ENCODE measurements at places on chromosomes 4 and X.

GRCh38 chrX:107273795-107274194 lies 67.4 kb downstream of the DNAAF6 start:
- no peak for DNase-seq

- DNase-seq = no peak
Observed at GRCh38 chr4:111883557-111883999, 261.7 kb upstream of the FAM241A start.

DNA sequence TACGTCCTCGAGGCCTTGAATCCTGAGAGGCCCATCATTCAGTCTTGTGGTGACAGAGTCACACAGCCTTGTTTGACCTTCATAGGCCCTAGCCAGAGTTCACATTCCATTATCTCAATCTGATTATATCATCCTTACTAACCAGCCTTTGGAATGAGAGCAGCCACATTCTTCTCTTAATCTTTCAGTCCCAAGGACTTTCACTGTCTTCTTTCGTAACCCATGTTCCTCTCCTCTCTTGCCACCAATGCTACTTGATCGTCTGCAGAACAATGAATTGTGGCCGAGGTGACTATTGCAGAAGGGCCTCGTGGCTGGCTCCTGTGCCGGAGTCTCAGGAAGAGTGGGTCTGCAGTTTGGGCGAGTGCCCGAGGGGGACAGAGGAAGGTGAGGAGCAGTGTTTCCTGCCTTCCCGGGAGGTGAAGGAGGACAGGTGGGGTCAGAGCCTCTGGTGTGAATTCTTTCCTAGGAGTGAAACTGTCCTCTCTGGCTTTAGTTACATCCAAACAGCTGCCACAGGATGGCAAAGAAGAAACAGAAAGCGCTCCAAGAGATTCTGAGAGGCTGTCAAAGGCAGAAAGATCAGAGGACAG lies 94.6 kb downstream of the LIMCH1 start:
- DNase-seq = no peak

DNA sequence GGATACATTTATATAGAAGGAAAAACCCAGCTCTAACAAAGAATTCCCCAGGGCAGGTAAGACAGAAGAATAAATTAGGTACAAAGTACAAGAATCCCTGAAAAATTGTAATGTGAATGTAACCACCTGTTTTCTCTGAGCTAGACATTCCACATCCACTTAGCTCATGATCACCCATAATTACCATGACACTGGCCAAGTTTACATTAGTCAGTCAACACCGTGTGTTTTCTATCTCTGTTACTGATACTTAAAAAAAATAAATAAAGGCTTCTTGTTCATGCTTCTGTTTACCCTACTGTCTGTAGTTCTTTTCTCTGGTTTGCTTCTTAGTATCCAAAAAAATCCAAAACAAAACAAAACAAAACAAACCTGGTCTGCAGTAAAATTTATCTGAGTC lies 66.0 kb downstream of the CBLL2 start:
- DNase-seq = no peak

- DNase-seq = no peak
Observed at GRCh38 chrX:152926923-152927322, 29.1 kb downstream of the ZNF185 start.

GRCh38 chrX:47587091-47587891 lies 5.1 kb downstream of the TIMP1 start:
- DNase-seq = no peak

- no peak for DNase-seq
Observed at GRCh38 chrX:9081271-9081670, 47.3 kb upstream of the FAM9B start.

DNA sequence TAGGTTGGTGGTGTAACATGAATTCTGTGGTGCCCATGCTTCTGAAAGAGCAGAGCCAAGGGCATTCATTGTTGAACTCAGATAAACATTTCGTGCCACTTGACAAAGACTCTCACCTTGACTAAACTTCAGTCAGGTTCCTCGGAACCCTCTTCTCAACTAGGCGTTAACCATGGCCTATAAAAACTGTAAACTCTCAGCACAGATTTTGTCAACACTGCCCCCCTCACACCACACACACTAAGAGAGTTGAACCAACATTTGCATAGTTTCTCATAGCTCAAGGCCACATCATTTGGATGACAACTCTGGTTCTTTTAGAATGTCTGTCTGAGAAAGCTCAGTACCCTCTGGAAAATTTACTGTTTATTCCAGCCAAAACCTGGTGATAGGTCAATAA lies 28.1 kb downstream of the CASP6 start:
- DNase-seq = no peak

- no peak for DNase-seq
Observed at GRCh38 chr4:18366892-18367291, 345.3 kb upstream of the LCORL start.

- DNase-seq = no peak
Observed at GRCh38 chr4:70629469-70630090, 1.0 kb downstream of the ENAM start.

GRCh38 chr4:39637586-39638353 lies 895 bp downstream of the SMIM14 start:
- no peak for DNase-seq

DNA sequence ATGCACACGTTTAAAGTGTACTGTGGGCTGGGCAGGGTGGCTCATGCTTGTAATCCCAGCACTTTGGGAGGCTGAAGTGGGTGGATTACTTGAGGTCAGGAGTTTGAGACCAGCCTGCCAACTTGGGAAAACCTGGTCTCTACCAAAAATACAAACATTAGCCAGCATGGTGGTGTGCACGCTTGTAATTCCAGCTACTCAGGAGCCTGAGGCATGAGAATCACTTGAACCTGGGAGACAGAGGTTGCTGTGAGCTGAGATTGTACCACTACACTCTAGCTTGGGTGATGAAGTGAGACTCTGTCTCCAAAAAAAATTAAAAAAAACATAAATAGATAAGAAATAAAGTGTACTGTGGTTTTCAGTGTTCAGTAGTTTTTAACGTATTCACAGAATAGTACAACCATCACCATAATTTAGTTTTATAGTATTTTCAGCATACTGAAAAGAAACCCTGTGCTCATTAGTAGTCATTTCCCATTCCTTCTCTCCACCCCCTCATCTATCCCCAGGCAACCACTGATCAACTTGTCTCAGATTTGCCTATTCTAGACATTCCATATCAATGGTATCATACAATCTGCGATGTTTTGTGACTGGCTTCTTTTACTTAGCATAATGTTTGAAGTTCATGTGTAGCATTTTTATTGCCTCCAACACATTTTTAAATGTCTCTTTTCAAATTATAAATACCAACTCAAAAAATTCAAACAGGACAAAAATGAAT lies 19.1 kb downstream of the SLAIN2 start:
- DNase-seq = no peak

DNA sequence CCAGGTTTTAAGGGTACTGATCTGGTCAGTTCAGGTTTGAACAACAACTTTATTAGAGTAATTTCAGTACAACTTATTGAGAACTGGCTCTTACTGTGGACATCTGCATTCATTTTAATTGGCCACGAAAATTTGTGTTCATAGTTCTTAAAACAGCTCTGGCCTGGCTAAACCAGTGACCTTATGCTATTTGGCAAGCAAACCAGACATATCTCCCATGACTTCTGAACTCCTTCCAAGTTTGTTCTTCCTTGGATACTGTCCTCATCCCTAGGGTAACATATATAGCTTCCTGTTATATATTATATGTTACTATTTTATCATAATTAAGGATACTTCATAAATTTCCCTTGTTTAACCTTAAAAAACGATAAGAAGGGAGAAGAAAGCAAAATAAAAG lies 841.9 kb downstream of the TRAM1L1 start:
- no peak for DNase-seq

GRCh38 chr4:18197467-18197866 lies 175.9 kb upstream of the LCORL start:
- DNase-seq = no peak

- no peak for DNase-seq
Observed at GRCh38 chrX:133726211-133726630, 259.2 kb downstream of the GPC3 start.

DNA sequence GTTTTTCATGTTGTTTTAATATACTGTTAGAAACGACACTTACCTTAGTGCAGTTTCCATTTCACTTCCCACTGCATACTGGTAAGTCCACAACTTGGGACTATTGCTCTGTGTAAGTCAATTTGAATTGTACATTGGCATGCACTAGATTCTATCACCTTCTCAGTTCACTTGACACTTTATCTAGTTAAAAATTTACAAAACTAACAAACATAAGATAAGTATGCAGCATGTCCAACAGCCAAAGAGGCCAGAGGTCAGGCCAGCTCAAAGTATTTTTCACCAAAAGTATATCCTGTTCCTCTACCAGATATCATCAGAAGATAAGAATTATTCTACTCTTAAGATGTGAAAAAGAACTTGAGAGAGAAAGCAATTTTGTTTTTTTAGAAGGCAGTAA lies 75.9 kb downstream of the QRFPR start:
- no peak for DNase-seq

- DNase-seq = no peak
Observed at GRCh38 chr4:112706840-112707207, 69.9 kb downstream of the LARP7 start.
